ENCODE measurements at places on chromosomes 1 and 21. TPM values are rescaled to one million over a fixed set of nuclear protein-coding genes. Genes with fewer than 3 reads are reported as not detected.

SH2D1B gene
- total RNA-seq, result 0.12 TPM

- no peak for DNase-seq
These were observed 145.4 kb upstream of the HP1BP3 start for GRCh38 chr1:20932437-20932977.

DNA sequence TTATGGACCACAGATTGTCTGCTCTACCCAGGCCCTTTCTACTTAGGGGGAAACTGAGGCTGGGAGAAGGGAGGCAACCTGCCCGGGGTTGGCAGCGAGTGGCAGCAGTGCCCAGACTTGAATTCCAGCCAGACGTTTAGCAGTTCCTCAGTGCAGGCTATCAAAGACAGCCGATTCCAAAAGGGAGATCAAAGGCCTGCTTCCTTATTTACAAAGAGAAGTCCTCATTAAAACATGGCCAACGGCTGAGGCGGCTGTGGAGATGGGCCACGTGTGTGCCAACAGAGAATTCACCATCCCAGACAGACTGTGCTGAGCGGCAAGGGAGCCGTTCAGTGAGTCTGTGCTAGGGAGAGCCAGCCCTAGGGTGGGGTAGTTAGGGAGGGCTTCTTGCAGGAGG is 27.7 kb downstream of the C1QB start:
- DNase-seq, result no peak

DNA sequence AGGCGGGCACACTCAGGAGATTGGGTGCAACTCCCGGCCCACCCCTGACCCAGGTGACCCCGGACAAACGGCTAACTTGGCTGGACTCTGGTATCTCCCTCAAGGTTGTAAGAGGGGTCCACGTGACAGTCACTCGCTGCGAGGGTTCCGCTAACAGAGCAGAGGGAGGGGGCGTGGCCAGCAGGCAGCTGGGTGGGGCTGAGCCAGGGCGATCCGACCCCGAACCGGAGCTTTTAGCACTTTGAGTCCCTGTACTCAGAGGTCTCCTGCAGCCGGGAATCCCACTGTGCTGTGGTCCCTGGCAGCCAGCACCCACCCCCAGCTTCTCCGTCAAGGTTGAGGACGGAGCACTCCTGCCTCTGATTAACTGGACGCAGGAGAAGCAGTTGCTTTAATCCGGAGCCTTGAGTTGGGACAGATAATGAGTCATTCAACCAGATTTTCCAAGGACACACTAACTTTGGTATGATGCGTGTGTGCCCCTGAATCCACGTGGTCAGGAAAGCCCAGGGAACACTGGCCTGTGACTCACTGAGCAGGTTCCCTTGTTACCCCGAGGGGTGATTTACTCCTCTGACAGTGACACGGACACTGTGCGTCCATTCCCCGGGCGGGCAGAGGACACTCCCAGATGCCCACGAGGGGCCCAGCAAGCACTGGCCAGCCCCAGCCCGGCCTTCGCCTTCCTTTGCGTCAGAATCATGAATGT is 16.8 kb downstream of the TRPM2 start:
- DNase-seq, result no peak

ATP6V1G3 gene
- total RNA-seq, result not detected

RHOU gene
- total RNA-seq, result 4.0 TPM

- no peak for DNase-seq
These were observed 262.0 kb downstream of the TNR start for GRCh38 chr1:175481126-175482070.

DNA sequence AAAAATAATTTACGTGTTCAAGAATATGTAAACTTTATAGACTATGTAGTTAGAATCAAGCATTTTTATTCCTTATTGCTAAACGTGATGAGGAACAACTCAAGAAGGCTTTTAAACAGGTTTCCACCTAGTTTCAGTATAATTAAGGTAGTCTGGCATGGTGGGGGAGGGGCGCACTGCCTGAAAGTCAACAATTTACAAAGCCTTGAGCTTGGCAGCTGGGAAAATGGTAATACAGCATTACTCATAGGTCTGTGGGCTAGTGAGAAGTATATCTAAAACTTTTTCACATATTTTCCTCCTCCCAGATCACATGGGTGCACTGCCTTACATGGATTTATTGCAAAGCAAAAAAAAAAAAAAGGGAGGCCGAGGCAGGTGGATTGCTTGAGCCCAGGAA is 75.2 kb downstream of the EVI5 start:
- no peak for DNase-seq

- no peak for DNase-seq
These were observed 487 bp downstream of the HJV start for GRCh38 chr1:146021050-146021445.

- DNase-seq, result no peak
These were observed 59.3 kb upstream of the PTGFRN start for GRCh38 chr1:116850436-116850835.

- DNase-seq, result no peak
These were observed 58.0 kb downstream of the DISC1 start for GRCh38 chr1:231684356-231685244.

VPS26C gene
- 42.1 TPM for total RNA-seq

DNA sequence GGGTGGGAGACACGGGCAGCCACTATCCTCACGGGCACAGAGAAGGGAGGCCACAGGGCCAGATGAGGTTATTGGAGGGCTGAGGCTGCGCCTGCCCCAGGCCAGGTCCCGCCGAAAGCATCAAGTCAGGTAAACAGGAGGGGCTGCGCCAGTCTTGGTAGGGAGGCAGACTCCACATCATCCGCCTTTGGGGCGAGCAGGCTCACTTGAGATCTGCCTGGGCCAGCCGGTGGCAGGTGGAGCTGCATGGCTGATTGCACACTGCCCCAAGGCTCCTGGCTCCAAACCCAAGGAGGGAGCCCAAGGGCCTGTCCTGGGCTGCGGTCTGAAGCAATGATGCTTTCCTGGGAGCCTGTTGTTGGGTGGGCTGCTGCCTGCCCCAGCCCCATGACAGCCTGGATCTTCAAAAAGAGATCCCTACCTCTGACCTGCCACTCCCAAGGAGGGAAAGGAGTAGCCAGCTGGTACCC is 4.6 kb downstream of the SMIM1 start:
- no peak for DNase-seq

DNA sequence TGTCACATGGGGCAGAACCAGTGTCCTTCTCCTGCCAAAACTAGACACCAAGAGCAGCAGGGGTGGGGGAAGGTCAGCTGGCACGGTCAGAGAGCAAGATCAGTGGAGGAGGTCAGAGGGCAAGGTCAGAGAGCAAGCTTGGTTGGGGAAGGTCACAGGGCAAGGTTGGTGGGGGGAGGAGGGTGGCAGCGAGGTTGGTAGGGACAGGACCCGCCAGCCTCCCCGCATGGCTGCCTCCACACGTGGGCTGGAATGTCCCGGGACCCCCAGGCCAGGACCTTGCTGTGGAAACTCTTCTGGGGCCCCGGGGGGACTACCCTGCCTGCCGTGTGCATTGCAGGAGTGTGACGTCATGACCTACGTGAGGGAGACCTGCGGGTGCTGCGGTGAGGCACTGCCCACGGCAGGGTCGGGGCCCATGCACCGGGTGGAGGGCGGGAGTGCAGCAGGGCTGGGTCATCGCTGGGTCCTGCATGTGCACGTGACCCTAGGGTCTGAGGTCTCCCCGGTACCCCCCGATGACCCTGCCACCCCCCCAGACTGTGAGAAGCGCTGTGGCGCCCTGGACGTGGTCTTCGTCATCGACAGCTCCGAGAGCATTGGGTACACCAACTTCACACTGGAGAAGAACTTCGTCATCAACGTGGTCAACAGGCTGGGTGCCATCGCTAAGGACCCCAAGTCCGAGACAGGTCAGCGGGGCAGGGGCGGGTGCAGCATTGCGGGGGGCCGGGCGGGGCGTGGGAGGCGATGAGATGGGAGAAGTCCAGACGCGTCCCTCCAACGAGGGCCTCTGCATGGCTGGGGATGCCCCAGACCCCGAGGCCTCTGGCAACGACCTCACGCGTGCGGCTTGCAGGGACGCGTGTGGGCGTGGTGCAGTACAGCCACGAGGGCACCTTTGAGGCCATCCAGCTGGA is 27.3 kb downstream of the COL6A2 start:
- no peak for DNase-seq

GRCh38 chr1:248852481-248853405 is 6.1 kb downstream of the ZNF692 start:
- no peak for DNase-seq

GRCh38 chr21:15274701-15275485 is 210.1 kb upstream of the NRIP1 start:
- DNase-seq, result no peak

DNA sequence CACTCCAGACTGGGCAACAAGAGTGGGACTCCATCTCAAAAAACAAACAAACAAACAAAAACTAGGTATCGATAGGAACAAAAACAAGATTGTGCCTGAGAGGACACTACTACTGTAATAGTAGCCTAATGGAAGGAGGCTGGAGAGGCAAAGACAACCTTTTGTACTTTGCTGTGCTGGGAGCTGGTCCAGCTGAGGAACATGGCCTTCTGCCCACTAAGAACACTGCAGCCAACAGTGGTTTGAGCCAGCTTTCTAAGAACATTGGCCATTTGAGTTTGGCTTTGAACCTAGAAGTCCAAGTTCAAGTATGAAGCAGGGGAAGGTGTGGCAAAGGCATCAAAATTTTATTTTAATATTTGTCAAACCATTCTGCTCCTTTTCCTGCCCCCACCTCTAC is 22.7 kb upstream of the RGS8 start:
- DNase-seq, result no peak

GRCh38 chr1:160082487-160082886 is 1.1 kb downstream of the KCNJ9 start:
- DNase-seq, result no peak

DNA sequence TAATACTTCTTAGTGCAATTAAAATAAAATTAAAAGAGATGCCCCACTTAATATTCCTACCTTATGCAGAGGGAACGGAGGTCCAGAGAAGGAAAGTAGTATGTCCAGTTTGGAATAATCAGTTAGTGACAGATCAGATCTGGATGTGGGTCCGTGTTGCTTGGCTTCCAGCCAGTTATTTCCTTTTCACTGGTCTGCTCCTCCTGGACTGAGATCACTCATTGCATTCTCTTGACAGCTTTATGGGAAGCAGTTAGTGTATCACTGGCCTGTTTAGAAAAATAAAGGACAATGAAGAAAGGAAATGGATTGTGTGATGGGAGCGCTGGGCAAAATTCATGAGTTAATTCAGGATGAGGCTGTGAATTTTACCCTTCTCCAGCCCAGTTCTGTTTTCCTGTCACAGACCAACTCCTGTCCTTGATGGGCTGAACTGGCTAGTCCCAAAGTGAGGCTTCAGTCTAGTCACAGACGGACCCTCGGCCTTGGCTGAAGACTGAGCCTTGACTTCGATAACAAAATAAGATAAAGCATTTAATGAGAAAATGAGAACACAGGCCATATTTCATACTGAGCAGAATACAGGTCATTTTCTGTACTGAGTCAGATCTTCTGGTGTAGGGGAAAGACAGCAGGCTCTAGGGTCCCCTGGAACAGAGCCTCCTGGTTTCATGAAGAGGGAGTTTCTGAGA is 85.2 kb upstream of the TRABD2B start:
- DNase-seq, result no peak

DNA sequence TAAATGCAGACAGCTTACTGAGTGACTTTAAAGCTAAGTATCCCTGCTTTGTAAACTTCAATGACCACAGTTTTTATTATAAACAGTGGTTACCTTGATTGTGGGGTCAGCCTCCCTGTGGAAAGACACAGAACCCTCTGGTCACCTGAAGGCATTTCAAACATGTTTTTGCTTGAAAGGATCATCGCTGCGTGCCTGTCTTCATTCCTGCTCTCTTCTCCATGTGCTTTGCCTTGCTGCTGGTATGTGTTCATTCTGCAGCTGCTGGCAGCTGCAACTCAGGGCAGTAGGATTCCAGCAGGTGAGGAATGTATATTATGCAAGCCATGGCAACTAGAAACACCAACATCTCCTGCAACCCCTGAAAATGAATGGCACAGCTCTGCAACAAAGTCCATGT is 81.0 kb upstream of the VAV3 start:
- no peak for DNase-seq

PCBP3 gene
- 3.1 TPM for total RNA-seq

CELA2A gene
- total RNA-seq, result 1.6 TPM

CLEC20A gene
- total RNA-seq, result not detected

LEPR gene
- total RNA-seq, result 6.0 TPM

PAFAH2 gene
- 13.0 TPM for total RNA-seq

OR2W3 gene
- not detected for total RNA-seq

VHLL gene
- total RNA-seq, result not detected

DNA sequence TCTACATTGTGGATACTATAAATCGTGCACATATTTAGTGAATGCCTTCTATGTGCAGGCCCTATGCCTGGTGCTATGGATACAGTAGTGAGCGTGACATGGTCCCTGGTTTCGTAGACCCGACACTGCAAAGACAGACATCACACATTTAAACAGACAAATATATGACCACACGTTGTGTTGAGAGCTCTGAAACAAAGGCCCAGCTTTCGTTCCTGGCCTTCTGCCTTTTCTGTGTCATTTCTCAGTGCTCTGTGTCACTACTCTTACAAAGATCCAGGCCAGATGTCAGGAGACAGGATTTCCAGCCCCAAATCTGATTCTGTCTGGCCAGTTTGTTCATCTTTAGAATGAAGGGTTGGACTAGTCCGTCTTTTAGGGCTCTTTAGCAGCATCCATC is 19.3 kb upstream of the TRABD2B start:
- DNase-seq, result no peak

DNAI4 gene
- 3.9 TPM for total RNA-seq

All from HCT116 (cell line).